Omental fat pad (tissue), 4 donors: ENCODE measurements at places on chromosomes 5 and 9. TPM values are rescaled to one million over a fixed set of nuclear protein-coding genes. Genes with fewer than 3 reads are reported as not detected.

GRCh38 chr9:115671963-115672305 lies 481.7 kb upstream of the PAPPA start:
- DNase-seq = no peak

DNA sequence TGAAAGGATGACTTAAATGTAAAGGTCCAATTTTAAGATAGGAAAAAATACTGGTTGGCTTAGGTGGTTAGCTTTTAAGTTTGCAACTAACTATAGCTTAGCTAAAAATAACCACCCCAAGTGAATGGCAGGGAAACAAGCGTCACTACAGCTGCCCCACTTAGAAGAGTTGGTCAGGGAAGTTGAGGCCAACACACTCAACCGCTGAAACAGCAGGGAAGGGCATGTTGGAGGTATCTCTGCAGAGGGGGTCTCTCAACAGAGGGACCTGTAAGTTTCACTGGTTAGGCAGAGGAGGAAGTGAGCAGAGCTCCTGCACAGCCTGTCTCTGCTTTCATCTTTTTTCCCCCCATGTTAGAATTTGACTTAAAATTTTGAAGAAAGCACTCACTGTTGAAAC lies 75.3 kb downstream of the LHFPL2 start:
- DNase-seq = no peak

DNA sequence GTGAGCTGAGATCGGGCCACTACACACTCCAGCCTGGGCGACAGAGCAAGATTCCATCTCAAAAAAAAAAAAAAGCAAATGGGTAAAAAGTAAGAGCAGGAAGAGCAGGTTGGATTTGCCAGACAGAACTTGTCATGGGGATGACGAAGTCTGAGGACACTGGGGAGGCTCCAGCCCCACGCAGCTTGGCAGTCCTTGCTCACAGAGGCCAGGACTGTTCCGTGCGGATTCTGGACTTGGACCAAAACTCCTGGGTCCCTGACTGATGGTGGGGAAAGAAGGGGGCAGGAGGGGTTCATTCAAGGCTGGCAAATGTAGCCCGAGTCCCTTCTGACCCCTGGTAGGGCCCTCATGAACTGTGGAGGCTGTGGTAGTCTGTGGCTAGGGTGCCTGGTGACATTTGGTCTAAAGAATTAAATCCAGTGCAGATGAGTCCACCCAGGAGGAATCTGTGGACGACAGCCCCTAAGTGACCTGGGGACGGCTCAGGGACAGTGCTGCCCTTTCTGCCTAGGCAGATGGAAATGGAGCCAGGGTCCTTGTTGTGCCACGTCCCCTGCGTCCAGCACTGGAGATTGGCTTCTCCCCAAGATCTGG lies 3.1 kb downstream of the FGD3 start:
- no peak for DNase-seq

NOXA1 gene
- 2.4 TPM for total RNA-seq

DNA sequence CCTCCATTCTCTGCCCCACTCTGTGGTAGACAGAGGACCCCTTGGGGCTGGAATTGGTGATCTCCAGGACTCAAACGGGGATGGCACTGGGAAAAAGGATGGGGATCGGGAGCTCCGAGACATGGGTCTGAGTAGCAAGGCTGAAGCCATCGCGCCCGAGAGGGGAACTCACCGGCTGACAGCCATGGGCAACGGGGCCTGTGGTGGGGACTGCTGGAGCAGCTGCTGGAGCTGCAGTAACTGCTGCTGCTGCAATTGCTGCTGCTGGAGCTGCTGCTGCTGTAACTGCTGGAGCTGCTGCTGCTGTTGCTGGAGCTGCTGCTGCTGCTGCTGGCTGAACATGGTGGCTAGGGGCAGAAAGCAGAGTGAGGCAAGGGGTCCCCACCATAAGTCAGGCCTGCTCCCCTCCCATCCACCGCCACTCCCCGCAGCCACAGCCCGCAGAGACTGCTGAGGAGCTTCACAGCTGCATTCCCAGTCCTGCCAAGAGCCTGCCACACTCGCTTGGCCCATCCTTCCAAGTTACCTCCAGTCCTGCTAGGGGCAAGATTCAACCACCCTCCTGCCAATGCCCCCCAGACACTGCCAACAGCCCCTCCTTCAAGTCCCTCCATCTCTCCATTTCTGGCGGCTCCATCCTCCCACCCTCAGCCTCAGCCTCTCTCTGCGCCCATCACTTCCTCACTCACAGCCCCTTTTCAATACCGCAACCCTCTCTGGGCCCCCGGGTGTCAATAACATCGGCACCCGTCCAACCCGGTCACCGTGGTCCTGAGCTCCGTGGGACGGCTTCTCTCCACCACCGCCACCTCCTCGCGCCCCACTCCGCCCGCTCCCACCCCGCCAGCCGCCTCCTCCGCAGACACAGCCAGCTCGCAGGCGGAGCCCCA lies 611 bp downstream of the CIZ1 start:
- DNase-seq = no peak

TRAF2 gene
- total RNA-seq = 9.1 TPM

SAXO1 gene
- total RNA-seq = not detected

GCNT4 gene
- total RNA-seq = 2.2 TPM

DNA sequence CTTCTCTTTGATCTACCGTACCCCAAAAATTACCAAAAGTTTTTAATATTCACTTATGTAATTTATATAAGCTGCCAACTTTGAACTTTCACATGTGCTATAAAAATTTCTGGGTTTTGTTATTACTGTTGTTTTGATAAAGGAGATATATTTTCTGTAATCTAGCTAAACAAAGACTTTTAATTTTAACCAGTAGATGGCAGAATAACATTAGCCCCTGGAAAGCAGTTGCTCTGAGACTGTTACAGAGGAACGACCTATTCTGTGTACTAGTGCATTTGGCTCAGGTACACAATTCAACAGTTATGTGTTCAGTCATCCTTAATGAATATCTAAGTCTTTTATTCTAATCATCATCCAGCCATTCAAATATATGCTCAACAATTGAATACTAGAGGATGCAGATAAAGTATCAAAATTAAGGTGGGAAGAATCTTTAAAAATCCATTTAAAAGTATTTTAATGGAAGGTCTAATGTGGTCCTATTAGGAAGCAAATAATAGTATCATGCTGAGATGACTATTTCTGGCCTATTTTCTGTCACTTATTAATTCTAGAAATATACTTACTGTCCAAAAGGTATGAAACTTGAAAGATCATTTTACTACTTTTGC lies 8.6 kb downstream of the KLHL9 start:
- no peak for DNase-seq

DNA sequence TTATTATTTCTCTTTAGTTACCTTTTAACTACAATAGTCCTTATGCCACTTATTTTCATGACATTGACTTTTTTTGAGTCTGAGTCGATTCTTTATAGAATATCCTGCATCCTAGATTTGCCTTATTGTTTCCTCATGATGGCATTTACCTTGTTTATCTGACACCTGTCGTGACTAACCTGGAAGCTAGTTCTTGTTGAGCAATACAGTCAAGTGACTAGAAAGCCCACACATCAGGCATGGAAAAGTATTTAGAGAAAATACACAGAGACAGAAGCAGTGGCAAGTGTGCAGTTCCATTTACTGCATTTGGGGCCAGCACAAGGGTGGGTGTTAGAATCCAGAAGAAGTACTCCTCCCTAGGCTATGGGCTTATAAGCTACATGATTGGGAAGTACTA lies 97.8 kb downstream of the ERMP1 start:
- no peak for DNase-seq

IL12B gene
- not detected for total RNA-seq

- no peak for DNase-seq
Observed at GRCh38 chr9:95570150-95570549, 53.4 kb upstream of the PTCH1 start.

DNA sequence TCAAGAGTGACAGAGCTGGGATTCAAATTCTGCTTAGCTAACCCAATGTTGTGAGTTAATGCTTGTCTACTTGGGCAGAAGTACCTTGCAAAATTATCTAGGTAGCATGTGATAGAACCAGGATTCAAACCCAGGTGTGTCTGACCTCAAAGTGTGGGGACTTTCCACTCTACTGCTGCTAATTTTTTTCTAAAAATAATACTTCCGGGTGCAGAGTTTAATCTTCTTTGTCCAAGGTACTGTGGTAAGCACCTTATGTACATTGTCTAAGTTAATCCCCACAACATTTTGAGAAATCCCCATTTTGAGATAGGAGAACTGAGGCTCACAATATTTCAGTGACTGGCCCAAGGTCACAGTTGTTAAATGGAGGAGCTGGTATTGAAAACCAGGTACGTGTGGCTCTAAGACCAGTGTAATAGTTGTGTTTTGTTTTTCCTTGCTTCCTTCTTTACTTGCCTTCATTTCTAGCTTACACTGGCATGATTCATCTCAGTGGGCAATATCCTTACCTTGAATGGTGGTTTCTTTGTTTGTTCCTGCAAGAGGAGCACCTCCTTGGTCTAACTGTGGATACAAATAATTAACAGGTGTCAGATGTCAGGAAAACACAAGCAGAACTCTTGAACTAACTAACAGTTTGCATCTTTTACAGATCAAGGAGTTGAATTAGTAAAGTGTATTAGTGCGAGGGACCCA lies 7.5 kb downstream of the ALDOB start:
- DNase-seq = no peak
